ENCODE measurements at places on chromosomes 12 and 14.

DNA sequence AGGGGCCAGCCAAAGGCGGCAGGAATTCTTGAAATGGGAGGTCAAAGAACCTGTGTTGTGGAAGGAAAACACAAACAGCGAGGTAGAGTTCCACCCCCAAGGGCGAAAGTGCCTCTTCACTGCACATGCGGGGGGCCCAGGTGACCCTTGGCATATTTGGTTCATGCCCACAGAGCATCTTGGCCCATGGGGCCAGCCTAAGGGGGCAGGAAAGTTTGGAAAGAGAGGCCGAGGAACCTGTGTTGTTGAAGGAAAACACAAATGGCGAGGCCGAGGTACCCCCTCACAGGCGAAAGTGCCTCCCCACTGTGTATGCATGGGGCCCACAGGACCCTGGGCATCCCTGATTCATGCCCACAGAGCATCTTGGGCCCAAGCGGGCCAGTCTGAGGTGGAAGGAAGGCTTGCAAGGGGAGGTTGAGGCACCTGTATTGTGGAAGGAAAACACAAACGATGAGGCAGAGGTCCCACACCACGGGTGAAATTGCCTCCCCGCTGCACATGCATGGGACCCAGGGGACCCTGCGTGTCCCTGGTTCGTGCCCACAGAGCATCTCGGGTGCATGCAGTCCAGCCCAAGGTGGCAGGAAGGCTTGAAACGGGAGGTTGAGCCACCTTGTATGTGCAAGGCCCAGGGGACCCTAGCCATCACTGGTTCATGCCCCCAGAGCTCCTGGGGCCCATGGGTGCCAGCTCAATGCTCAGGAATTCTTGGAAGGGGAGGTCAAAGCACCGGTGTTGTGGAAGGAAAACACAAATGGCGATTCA, 384.1 kb downstream of the ALG10 start:
- DNase-seq = no peak

- no peak for DNase-seq
Measured at GRCh38 chr12:52524241-52524897, 4.2 kb upstream of the KRT5 start.

- no peak for DNase-seq
Measured at GRCh38 chr14:104644656-104645378, 40.2 kb upstream of the TMEM179 start.

DNA sequence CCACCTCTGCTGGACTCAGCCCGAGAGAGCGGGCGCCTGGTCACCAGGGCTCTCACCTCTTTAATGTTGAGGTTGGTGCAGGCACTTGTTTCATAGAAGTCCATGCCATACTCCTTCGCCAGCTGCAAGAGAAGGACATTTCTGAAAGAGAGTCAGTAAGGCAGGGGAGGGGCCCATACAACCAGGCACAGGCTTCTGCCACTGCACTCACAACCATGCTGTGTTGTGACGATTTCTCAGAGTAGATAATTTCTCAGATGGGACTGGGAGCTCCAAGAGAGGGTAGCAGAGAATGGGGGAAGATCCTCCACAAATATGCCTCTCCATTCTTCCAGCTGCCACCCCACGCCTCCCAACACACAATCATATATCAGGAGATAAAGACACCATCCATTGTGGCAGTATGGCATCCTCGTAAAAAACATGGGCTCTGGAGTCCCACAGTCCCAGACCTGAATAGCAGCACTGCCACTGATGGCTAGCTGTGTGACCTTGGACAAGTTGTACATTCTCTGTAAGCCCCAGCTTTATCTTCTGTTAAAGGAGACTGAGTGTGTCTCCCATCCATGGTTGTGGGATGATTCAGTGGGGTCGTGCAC, 6.2 kb upstream of the GPX2 start:
- no peak for DNase-seq

DNA sequence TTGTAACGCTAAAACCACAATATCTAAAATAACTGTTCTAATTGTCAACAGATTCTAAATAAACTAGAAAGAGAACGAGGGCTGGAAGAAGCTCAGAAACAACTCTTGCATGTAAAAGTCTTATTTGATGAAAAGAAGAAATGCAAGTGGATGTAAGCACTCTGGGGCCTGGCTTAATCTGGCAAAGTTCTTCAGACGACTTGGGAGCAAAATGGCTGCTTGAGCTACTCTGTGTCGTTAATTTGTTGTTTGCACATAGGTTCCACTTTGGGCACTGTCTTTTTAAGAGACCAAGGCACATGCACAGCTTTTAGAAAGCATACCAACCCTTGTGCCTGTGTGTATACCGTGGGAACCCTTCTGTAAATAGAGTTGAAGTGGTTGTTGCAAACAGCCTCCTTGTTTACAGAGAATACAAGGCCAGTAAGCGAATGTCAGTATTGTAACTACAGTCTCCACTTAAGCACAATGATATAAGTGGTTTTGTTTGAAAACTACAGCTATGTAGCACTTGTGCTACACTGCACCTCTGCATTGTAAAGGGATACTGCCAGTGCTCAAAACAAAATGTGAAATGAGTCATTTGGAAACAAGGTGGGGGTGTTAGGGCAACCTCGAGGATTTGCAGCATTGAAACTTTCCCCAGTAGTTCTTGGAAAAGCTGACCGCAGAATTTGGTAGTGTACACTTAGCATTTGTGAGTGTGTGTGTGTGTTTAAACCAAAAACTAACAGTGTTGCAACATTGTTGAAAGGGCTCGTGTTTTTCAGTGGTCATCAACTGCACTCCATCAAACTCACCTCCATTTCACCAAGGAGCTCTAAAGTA, 154.3 kb downstream of the CEP83 start:
- peak; percentile 59 for DNase-seq

GRCh38 chr12:49232940-49233841, 31.7 kb upstream of the TUBA1C start:
- no peak for DNase-seq

GRCh38 chr12:46388427-46389021, 16.0 kb upstream of the SLC38A2 start:
- DNase-seq = peak; percentile 78

DNA sequence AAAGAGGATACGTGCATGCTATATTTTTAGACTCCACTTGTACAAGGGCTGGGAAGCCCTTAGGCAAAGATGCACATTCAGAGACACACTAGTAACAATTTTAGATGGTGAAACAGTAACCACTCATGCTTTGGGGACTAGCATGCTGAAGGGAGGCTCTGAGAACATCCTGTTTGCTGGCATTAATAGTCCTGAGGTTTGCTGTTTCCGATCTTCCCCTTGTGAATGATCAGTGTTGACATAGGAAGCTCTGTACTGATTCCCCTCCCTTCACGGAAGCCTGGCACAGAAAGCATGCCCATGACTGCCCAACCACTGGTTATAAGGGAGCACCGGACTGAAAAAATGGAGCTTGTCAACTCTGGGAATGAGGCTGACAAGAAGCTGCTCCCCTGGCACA, 164.6 kb downstream of the GCH1 start:
- DNase-seq = no peak

GRCh38 chr12:131639270-131639940, 71.5 kb upstream of the SFSWAP start:
- DNase-seq = no peak

GRCh38 chr14:34983786-34984185, 994 bp downstream of the SRP54 start:
- DNase-seq = no peak

GRCh38 chr14:61321385-61322010, at the start of gene PRKCH:
Gene PRKCH, plus strand, starts transcription at chr14:61321579. Its CDS starts 523 bp downstream, at chr14:61322102.
- DNase-seq = no peak

DNA sequence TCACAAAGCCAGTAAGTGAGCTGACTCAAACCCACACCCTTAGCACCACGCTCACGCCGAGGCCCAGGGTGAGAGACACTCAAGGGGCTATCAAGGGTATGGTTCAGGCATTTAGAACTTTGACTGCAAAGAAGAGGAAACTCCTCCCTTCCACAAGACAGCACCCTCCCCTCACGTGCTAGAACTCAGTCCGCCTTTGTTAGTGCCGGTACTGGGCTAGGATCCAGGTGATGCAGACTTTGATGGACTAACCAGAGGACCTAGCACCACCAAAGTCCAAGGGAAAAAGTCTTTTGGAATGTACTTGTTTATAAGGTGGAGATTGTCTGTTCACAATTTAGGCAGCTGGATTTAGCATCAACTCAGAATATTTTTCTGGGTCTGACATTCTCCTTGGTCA, 33.7 kb downstream of the VWF start:
- no peak for DNase-seq

DNA sequence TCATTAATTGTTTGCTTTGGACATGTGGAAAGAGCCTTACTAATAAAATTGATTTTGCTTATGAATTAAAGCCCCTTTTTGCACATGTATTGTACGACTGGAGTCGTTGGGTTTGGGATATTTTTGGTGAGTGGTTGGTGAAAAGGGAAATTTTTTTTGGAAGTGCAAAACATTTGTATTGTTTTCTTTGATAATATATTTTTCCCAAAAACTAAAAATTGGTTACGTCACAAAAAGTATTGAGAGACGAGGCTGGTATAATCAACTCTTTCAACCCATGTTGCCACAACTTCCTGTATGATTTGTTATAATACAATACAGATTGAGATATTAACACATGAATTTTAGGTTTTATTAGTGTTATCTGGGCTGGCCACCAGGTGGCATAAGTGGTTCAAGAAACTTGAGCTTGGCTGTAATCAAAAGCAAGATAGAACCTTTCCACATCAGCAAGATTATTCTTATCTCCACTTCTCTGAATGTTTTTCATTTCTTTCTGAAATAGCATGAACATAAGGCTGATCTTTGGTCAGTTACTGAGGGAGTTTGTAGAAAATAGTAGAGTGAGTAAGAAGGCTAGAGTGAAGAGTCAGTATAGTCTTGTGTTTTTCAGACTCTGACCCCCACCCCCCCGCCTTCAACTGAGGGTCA, 8.7 kb downstream of the NGDN start:
- peak; percentile 30 for DNase-seq

DNA sequence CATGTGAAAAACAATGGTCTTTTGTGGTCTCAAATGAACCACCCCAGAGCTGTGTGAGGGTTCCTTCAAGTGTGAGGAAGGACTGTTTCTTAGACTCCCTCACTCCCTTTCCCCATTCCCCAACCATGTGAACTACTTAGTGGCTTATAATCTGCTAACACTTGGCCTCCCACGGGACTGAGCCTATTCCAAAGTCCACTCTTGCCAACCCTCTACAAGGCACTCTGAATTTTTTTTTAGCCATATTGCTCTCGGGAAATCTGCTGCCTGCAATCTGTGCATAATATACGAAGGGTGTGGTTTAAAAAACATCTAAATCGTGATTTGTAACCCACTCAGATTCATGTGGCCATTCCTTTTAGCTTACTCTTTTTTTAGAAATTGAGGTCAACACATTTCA, 2.6 kb downstream of the SVOP start:
- DNase-seq = no peak

- no peak for DNase-seq
Measured at GRCh38 chr12:48961801-48962200, 4.5 kb upstream of the ARF3 start.

GRCh38 chr12:71737197-71737596, 17.5 kb upstream of the RAB21 start:
- no peak for DNase-seq

GRCh38 chr12:2161473-2161872, 108.7 kb downstream of the CACNA1C start:
- no peak for DNase-seq

Data from non-pigmented ciliary epithelial cell (primary cell).